ENCODE measurements at places on chromosomes 6 and 20.

- no peak for DNase-seq
Measured at GRCh38 chr20:59006864-59007664, at the start of gene CTSZ. Gene CTSZ, minus strand, starts transcription at chr20:59007254. Its CDS starts 126 bp downstream, at chr20:59007128.

DNA sequence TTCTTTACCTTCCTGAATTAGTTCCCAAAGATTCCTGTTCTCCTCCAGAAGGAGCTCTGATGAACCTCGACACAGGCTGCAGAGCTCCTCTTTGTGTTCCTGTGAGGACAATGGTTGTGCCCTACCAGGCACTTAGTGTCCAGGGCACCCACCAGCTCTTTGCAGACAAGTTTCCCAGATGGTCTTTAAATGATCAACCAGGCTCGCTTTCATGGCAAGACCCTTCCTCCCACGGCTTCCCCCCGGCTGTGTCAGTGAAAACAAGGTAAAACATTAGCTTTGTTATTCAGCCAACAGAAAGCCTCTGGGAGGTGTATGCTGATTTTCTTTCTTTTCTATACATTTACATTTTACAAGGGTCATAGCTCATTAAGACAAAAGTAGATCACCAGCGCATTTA lies 32.3 kb upstream of the CNKSR3 start:
- no peak for DNase-seq

DNA sequence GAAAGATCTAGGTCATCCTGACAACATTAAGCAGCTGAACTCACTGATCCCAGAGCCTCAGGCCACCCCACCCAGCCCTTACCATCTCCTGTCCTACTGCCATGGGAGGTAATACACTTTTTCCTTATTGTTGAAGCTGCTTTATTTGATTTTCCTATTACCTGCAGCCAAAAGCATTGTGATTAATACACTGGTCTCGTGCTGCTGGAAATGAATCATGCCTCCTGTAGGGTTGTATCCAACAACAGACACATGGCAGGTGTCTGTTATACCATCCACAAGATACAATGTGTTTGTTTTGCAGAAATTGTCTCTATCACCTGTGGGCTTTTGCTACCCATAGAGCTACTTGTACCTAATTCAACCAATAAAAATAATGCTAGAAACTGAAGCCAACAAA lies 34.2 kb downstream of the MYLIP start:
- no peak for DNase-seq

DNA sequence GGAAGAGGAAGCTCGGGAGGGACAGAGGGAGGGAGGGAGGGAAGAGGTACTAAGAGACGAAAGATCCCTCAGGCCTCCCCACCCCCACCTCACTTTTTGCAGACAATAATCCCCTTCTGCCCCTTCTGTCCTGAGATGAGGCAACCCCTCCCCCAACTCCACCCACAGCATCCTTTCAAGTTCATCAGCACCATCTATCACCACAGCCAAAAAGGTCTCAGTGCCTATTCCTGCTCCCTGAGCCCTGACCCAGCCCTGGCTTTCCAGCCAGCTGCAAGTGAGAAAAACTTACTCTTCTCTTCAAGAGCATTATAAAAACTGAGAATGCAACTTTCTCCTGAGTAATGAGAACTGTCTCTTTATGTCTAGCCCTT lies 133.2 kb upstream of the LRFN2 start:
- no peak for DNase-seq

DNA sequence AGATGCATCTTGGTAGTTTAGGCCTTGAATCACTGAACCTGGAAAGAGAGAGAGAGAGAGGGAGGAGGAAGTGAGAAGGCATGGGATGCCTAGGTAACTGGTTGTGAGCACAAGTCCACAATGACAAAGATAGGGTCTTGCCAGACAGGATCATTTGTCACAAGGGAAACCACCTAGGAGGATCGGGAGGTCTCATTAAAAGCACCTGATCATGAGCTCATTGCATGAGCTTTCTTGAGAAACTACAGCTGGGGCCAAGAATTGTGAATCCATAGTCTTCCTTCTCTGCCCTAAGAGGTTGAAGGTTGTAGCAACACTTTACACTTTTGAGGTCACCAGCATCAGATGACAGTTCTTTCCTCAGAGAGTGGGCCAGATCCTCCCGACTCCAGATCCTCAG lies 195.7 kb downstream of the CD83 start:
- DNase-seq, result no peak

DNA sequence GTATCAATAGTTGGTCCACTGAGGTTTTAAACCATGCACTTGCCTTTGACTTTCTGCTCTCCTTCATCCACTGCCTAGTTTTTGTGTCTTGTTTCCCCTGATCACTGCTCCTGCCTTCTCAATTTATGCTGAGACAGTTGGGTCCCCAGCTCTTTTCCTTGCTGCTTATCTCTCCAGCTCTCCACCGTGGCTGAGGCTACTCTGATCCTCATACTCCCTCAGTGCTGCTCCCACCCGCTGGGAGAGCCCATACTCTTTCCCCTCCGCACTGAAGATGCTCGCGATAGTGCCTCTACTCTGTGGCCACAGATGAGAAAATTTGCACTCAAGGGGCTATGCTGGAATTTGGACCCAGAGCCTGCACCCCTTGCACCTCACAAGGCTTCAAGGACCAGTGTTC lies 3.4 kb upstream of the THBD start:
- no peak for DNase-seq

GRCh38 chr20:33450867-33451266 lies 7.3 kb upstream of the SNTA1 start:
- no peak for DNase-seq

DNA sequence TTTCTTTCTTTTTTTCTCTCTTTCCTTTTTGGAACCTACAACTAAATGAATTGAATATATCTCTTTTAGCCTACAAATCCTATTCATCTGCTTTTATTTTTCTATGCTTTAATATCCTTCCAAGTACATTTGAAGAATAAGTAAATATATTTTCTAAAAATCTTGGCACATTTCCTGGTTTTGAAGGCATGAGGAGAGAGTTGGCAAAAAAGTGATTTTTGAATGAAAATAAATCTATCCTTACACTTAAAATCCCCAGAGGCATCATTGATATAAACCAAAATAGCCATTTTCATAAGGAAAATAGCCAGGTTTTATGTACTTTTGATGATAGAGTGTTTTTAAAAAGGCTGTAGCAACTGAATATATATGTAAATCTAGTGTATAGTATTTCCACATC lies 69.0 kb downstream of the SAMD5 start:
- no peak for DNase-seq

- DNase-seq, result no peak
Measured at GRCh38 chr20:20405623-20406022, 37.7 kb downstream of the INSM1 start.

GRCh38 chr6:34773916-34774315 lies 16.6 kb downstream of the SNRPC start:
- no peak for DNase-seq

DNA sequence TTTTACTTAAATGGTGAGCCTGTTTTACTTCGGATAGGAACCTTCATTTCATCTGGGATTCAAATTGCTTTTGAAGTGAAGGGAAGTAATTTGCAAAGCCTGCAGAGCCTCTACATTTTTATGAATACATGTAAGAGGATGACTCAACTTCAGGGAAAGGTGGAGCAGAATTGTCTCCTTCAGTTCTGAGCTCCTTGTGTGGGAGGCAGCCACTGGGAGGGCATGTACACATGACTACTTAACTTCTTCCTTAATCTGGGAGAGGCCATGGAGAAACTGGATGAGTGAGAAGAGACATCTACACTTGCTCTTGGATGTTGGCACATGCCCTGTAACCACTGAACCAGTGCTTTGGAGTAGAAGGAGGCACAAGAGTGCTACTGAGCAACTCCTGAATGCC lies 145.1 kb upstream of the NRSN1 start:
- DNase-seq, result no peak

DNA sequence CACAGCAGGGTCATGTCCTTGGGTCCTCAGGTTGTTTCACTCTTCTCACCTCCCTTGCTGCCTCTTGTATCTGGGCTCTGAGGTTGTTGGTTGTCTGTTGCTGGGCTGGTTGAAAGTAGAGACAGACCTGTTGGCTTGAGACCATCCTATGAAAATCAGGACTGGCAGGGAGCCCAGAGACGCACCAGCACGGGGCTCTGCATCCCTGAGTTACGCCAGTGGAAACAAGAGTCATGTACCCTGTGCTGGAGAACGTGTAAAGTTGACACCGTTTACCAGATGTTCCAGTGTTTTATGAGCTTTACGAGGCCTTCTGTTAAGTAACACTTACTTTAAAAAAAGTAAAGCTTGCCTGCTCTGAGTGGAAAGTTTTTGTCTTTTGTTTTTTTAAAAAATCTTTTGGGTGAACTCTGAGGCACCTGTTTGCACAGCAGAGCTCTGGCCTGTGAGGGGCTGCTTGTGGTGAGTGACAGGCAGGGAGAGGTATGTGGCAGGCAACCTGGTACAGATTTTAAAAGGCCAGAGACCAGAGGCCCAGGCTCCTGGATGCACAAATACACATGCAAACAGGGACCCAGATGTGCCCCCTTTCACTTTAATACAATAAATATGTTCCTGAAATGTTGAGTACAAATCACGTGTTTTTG lies 260.0 kb upstream of the SUPT3H start:
- DNase-seq, result no peak

- no peak for DNase-seq
Measured at GRCh38 chr6:106253731-106254130, 71.8 kb downstream of the ATG5 start.

DNA sequence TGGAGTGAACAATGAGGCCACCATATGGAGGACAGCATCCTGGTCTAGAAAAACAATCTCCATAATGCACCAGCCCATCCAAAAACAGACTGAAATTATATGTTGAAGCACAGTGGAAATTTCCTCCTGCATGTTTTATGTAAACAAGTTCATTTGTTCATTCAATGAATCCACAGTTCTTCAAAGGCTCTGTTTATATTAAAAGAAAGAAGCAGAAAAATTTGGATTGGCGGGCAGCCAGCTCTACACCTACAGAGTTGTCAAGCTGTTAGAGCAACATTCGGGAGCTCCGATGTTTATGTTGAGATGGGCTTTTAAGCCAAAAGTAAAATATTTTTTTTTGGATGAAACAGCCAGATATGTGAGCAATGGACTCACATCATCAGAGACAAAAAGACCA lies 395.3 kb upstream of the SULF2 start:
- no peak for DNase-seq

DNA sequence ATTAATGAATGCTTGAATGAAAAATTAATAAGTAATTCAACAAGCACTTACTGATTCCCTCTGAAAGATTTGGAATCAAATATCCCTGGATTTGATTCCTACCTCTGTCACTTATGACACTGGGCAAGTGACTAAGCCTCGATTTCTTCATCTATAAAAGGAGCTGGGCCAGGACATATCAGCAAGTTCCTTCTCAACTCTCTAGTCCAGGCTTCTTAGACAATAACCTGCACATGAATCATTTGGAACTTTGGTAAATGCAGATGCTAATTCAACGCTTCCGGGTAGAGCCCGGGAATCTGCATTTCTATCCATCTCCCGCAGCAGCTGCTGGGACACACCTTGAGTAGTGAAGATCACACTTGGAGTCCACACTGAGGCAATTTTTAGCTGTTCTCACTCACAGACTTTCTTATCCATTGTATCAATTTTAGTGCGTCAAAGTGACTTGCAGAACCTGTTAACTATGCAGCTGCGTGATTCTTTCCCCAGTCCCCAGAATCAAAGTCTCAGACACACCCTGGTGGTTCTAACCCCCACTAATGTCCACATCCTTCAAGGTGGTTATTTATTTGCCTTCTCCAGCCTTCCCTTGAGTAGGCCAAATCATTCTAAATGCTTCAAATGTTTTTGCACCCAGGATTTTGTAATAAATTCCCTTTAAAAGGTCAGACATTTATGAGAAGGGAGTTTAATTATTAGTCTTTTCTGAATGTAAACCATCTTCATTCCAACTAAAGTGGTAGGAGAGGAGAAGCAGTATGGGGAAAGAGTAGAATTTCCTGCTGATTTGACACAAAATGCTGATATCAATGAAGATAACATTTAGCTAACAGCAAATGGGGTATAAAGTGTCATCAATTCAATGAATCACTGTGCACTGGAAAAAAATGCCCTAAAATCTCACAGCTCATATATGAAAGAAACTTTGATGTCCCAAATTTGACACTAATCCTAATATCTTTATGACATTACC lies 26.0 kb upstream of the CCND3 start:
- no peak for DNase-seq

GRCh38 chr6:53119349-53119748 lies 29.3 kb downstream of the GCM1 start:
- no peak for DNase-seq

- DNase-seq, result no peak
Measured at GRCh38 chr20:46419882-46420281, 13.5 kb upstream of the ELMO2 start.

GRCh38 chr20:25206063-25206403 lies 10.5 kb downstream of the ENTPD6 start:
- DNase-seq, result no peak

GRCh38 chr6:152552616-152553209 lies 84.4 kb downstream of the SYNE1 start:
- DNase-seq, result peak; percentile 38

DNA sequence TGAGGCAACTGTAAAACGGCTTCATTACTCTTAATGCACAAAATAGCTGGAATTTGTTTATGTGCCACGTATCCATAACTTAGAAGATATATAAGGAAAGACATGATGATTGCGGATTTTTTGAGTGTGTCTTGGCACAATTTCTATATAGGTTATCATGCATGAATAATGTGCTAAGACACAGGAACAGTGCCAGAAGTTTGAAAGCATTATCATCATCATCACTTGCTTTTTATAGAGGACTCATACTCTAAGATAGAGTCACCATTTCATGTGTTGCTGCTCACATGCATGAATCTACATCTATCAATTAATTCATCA lies 113.4 kb downstream of the ELOVL4 start:
- no peak for DNase-seq

GRCh38 chr6:108988296-108988695 lies 106.3 kb downstream of the SESN1 start:
- no peak for DNase-seq

DNA sequence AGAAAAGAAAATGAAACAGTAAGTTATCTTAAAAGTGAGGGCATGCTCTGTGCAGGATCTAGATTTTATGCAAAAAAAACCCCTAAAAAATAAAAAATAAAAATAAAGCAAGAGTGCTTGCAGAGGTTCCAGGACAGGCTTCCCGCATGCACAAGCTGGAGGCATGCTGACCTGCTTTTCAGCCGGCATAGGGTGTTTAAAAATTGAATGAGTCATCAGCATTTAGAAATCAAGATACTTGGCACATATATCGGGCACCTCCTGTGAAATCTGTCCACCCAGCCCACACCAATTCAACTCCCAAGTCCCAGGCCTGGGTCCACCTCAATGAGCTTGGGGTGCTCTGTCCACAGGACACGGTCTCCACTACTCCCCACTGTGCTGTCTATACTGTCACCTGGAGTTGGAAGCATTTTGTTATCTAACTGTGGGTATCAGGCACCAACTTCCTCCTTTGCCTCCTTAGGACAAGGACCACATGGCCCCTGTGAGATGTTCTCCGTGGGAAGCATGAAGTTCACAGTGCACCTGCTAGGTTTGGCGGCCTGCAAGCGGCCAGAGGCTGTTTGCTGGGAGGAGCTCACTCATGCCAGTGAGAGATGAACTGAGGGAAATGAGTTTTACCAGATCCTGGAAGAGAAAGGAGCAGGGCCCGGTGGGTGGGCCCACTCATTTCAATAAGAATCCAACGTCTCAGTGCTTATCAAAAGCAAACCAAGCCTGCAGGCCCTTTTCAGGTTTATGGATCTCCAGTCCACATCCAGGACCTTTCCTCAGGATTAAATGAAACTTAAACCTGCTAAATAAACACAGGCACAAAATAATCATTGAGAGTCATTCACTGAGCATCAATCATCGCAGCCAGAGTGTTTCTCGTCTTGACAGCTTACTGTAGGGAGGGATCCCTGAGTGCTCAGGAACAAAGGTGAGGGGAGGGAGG lies 121.1 kb downstream of the FOXA2 start:
- DNase-seq, result no peak

All from cerebellar nuclear complex (tissue), 1 donor.